Stimulated activated CD8-positive, alpha-beta memory T cell treated with anti-CD3 and anti-CD28 coated beads, Interleukin-7, amount 100 ng/mL, for 1 hour (primary cell): ENCODE measurements at places on chromosomes 4 and X.

DNA sequence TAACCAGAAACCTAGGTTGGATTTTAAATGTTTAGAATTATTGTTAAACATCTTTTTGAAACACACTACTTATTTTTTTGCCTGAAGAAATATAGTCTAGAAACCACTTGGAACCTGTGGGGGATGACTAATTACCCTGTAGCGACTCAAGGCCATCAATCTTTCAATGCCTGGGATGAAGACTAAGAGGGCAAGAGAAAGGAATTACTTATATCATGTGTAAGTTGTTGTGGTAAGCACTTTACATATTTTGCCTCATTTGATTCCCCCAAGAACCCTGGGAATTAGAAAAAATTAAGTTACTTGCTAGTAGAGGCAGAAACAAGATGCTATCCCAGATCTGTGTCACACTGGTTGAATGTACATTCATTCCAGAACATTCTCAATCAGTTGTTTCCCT lies 170.9 kb upstream of the GRIA3 start:
- DNase-seq, result no peak

DNA sequence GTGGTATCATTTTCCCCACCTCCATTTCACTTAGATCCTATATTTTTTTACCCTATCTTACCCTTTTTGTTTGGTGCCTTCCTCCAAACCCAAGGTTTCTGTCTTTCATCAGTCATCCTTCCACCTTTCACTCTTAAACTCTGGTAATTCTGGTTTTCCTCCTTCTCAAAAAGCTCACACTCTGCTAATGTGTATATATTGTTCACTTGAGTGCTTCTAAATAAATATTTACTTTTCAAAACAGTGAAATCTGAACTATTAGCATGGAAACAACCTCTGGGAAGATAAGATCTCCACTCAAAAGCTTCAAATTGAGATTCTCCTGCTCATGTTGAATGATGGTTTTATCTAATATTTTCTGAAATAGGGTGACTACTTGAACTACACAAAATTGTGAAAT lies 21.5 kb downstream of the XIAP start:
- no peak for DNase-seq

GRCh38 chrX:38426785-38427184 lies 74.4 kb downstream of the OTC start:
- DNase-seq, result no peak

- DNase-seq, result no peak
Observed at GRCh38 chr4:159014859-159015258, 88.0 kb upstream of the RAPGEF2 start.

GRCh38 chr4:99705891-99706290 lies 48.3 kb upstream of the C4orf54 start:
- no peak for DNase-seq
